ENCODE measurements at places on chromosomes 4 and X.

- no peak for DNase-seq
Observed at GRCh38 chrX:40153345-40154249, 55.8 kb upstream of the BCOR start.

GRCh38 chr4:185797018-185797417, 15.0 kb downstream of the SORBS2 start:
- no peak for DNase-seq

DNA sequence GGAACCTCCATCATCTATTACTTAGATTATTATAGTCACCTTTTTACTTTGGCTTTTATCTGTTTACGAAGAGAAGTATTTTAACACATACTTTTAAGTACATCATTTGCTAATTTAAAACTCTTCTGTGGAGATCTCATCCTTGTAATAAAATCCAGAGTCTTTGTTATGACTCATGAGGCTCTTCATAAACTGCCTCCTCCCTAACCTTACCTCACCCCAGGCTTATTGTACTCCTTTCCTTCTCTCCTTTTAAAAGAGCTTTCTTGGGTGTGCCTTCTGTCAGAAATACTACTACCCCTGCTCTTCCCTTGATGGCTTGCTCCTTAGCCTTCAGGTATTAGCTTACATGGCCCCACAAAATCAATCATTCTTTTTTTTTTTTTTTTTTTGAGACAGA, 6.6 kb downstream of the ARL9 start:
- no peak for DNase-seq

DNA sequence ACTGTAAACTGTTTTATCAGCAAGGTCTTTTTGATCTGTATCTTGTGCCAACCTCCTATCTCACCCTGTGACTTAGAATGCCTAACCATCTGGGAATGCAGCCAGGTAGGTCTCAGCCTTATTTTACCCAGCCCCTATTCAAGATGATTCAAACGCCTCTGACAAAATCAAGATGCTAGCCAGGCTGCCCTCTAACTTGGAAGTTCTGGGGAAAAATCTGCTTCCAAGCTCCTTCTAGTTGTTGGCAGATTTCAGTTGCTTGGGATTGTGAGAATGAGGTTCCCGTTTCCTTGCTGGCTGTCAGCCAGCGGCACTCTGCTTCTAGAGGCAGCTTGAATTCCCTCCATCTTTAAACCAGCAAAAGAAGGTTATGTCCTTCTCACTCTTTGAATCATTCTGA, 34.7 kb downstream of the LUZP4 start:
- DNase-seq, result no peak

DNA sequence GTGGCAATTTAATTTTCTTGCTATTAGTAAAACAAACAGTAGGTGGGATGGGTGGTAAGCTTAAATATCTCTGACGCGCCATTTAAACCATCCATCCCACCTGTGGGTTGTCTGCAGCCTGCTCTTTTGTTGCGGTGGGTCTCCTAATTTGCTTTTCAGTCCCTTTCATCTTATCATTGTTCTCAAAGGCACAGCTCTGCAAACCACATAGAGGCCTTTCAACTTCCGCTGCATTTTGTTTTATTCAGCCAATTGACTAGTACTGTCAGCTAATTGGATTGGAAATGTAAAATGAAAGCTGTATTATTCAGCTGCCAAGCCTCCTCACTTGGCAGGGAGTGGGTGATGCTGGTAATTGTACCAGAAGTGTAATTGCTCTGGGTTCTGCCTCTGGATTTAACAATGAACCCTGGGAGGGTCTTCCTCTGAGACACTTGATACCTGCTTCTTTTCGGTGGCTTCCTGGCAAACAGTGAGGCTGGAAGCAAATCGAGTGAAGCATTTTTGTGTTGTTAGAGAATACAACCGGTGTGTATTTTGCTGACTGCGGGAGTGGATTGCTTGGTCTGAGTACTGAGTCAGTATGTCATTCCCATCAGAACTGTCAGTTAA, 165.6 kb downstream of the FRAS1 start:
- peak; percentile 84 for DNase-seq

DNA sequence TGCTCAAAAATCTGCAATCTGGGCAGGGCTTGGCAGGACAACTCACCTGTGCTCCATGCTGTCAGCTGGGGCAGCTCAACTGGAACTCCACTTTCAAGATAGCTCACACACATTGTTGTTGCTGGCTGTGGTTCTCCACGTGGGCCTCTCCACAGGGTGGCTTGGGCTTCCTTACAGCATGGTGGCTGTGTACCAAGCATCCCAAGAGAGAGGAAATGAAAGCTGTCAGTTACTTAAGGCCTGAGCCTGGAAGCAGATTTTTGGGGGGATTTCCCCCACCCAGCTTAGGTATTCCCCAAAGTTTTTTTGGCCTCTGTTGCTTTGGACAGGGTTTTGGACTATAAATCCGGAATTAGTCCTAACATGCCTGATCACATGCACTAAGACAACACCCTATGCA, 81.0 kb downstream of the BCOR start:
- DNase-seq, result no peak

DNA sequence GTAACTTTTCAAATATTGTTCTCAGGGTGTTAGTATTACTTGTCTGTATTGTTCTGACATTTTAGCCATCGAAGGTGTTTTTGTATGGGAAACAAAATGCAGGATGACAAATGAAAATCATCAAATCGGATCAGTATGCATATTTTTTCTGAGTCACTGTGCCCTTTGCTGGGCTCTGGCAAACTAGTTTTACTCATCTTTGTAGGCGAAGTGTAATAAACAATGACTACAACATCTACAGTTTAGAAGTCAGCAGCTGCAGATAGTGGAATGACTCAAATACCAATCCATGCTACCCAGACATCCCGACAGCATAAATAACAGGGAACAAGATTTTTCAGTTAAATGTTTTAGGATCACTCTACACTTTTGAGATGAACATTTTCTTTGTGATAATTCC, 557.3 kb upstream of the TENM3 start:
- no peak for DNase-seq

DNA sequence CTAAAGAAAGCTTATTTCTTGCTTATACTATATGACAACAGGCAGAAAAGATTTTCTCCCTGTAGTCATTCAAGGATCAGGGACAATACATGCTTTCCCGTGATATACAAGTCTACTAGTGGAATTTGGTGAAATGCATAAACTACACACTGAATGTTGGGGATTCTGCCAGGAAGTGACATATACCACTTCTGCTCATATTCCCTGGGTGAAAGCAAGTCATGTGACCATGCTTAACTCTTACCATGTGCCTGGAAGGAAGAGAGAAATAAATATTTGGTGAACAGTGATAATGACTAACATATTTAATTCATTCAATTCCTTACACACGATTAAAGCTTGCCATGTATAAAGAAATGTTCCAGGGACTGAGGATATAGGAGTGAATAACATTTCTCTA, 534.6 kb downstream of the PPARGC1A start:
- no peak for DNase-seq

DNA sequence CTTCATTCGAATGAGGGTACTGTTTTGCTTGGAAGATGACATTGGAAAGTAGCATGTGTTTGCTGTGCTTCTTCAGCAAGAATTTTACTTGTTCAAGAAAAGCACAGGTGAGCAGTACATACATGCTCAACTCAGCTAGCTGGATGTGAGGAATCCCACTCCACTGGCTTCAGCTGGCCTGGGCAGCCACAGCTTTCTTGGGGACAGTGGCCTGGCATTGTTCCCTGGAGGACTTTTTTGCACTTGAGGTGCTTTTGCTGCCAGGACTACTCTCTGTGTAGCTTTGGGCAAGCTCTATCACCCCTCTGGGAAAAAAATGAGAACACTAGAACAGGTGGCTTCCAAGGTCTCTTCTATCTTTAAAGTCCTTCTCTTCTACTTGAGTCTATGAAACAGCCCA, 184.3 kb downstream of the LDB2 start:
- no peak for DNase-seq

Data from NCI-H2029 treated with DMSO at 0.1 percent for 48 hours (cell line).